ENCODE measurements at places on chromosomes 4 and X.

GRCh38 chr4:83240379-83240875, 44.2 kb downstream of the COQ2 start:
- H3K4me1 ChIP-seq, result no peaks in the 10 kb centered on the region
- no peak for DNase-seq
- H3K27me3 ChIP-seq, result no peaks in the 10 kb centered on the region

DNA sequence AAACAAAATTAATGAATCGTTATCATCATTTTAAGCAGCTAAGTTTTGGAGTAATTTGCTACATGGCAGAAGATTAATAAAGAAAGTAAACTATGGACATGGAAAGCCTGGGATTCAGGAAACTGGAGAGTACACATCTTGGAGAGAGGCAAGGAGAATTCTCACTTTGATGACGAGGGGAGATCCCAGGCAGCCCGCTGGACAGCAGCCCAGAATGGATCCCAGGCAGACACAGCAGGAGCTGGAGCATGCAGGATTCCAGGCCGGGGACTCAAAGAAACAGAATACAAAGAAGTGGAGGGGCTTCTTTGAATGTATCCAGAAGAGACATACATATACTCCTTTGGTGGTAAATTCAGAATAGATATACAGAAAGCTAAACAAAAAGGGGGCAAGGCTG, 118.0 kb upstream of the ATP6AP2 start:
- no peak overlapping the region for H3K27ac ChIP-seq
- H3K36me3 ChIP-seq, result no peaks in the 10 kb centered on the region
- H3K27me3 ChIP-seq, result no peaks in the 10 kb centered on the region
- no peak overlapping the region for H3K4me3 ChIP-seq
- no peaks in the 10 kb centered on the region for H3K4me1 ChIP-seq

DNA sequence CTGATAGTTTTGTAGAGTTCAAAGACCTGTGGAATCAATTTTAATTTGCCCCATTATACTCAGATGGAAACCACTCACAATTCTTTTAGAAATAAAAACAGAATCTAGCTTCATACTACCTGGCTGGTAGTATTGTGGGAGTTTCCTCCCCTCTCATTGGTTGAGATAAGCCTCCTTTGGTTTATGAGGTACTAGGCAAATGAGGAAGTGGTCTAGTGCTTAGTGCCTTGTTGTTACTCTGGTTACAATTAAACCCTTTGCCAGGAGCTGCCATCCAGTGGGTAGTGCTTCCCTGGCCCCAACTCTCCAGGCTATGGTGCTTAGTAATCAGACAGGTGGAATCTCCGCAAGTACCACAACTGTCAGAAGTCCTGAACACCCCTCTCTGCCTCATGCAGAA, 118.3 kb downstream of the CDKL5 start:
- no peaks in the 10 kb centered on the region for H3K36me3 ChIP-seq
- H3K27me3 ChIP-seq, result no peaks in the 10 kb centered on the region
- DNase-seq, result no peak
- H3K27ac ChIP-seq, result no peak overlapping the region
- no peaks in the 10 kb centered on the region for H3K4me1 ChIP-seq
- no peak overlapping the region for H3K4me3 ChIP-seq

GRCh38 chr4:176438401-176438800, 118.6 kb downstream of the SPCS3 start:
- H3K4me3 ChIP-seq, result no peak overlapping the region
- no peak for DNase-seq
- no peaks in the 10 kb centered on the region for H3K36me3 ChIP-seq

DNA sequence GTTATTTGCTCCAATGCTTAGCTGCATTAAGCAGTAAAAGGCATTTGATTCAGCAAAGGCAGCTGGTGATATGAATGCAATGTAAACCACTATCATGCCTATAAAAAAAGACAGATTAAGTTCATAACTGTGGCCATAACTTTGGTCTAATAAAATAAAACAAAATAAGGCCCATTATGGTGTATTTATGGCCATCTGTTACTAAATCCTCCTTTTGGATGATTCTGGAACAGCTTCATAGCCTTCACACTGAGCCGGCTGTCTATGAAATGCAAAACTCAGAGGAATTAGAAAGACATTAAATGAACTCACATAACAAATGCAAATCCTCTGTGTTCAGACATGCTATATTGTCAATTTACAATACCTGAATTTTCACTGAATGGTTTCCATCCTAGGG, 223.7 kb upstream of the FAT4 start:
- H3K4me1 ChIP-seq, result no peaks in the 10 kb centered on the region
- H3K27ac ChIP-seq, result no peak overlapping the region
- DNase-seq, result no peak
- no peaks in the 10 kb centered on the region for H3K36me3 ChIP-seq
- no peak overlapping the region for H3K4me3 ChIP-seq

DNA sequence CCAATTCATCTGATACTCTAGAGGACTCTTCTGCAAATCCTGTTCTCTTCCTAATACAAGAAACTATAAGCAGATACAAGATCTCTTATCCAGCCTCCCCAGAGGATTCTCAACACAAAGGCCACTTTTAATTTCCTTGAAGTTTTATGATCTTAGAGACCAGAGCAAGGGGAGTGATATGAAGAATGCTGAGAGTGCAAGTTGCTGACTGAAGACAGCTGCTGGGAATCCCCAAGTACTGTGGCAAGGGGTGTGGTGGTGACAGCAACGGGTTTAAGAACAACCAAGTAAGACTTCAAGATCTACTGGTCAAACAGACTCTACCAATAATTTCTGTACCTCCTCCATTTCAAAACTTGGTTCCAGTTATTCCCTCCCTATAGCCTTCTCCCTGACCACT, 7.0 kb downstream of the AMMECR1 start:
- no peak overlapping the region for H3K27ac ChIP-seq
- no peaks in the 10 kb centered on the region for H3K36me3 ChIP-seq
- H3K4me1 ChIP-seq, result no peaks in the 10 kb centered on the region
- no peak overlapping the region for H3K4me3 ChIP-seq

Data from ovary (tissue), 10 donors.